ENCODE measurements at places on chromosomes 4 and X.

GRCh38 chrX:14616301-14616700, 87.0 kb downstream of the GLRA2 start:
- DNase-seq, result no peak

- DNase-seq, result no peak
Observed at GRCh38 chr4:161186750-161187149, 977.0 kb downstream of the FSTL5 start.

- peak; percentile 30 for DNase-seq
Observed at GRCh38 chrX:102651242-102652011, at the start of gene GPRASP1. TSS of gene GPRASP1 (plus strand) at chrX:102651483. CDS start at chrX:102653914, 2,431 bp downstream.

GRCh38 chr4:80340036-80340435, 4.5 kb downstream of the CFAP299 start:
- DNase-seq, result no peak

GRCh38 chr4:129140521-129140920, 44.6 kb downstream of the C4orf33 start:
- DNase-seq, result peak; percentile 21

- DNase-seq, result no peak
Observed at GRCh38 chr4:20623939-20624338, 76.3 kb upstream of the PACRGL start.

DNA sequence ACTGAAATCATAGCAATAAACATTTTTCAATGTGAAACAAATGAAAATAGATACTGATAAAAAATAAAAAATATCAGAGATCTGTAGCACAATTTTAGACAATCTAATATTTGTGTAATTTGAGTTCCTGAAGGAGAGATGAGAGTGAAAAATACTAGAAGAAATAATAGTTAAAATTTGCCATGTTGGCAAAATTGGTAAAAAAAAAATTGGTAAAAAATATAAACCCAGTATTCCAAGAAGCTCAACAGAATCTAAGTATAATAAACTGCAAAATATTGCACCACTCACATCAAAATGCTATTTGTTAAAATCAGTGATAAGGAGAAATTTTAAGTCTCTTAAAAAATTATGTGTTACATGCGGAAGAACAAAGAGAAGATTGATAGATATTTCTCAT, 1680.7 kb downstream of the PCDH7 start:
- DNase-seq, result no peak

DNA sequence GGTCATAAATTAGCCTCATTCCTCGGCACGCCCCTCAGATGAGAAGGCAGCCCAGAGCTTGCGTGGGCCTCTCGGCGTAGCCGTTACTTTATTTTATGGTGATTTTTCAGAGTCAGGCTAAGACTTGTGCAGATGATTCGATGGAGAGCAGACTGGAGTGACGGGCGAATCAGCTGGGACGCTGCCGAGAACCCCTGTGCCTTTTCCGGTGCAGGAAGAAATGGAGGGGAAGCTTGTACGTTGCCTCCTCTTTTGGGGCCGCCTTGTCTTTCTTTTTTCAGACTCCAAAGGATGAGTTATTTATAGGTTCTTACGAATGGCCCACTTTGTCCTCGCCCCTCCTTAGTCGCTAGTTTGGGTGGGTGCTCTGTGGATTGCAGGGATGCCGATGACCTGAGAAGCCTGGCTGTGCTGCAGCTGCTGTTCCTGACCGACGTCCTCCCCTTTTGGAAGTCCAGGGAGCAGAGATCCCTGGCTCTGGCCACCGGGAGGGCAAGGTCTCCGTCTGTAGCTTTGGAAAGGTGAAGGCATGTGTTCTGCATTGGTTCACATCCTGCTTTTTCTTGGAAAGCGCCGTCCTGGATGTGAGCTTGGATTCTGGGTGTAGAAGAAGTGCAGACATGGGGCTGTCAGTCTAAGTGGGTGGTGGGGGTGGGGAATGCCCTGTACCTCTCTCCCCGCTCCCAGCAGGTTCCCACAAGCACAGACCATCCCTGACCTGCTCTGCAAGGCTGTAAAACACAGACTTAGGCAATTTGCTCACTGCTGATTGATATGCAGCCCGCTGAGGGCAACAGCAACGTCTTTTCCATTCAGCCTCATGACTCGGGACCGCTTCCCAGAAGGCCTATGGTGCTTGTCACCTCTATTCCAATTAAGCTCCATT, 9.3 kb downstream of the SORCS2 start:
- no peak for DNase-seq

DNA sequence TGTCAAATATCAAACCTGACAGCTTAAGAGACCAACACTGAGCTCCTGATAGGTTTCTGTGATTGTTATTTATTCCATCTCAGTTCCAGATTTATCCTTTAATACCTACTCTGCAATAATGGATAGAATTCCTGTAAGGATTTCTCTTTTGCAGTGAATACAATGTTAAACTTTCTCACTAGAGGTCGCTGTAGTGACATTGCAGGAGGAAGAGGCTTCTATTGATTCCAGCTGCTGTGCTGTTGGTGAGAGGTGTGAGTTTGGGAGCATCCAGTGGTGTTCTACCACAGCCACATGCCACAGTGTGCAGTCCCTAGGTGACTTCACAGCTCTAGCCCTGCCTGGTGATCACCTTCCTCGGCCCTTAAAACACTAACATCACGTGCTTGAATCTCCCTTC, 34.6 kb upstream of the DCAF8L2 start:
- DNase-seq, result peak; percentile 35

GRCh38 chrX:39534949-39535348, 562.8 kb downstream of the BCOR start:
- no peak for DNase-seq

DNA sequence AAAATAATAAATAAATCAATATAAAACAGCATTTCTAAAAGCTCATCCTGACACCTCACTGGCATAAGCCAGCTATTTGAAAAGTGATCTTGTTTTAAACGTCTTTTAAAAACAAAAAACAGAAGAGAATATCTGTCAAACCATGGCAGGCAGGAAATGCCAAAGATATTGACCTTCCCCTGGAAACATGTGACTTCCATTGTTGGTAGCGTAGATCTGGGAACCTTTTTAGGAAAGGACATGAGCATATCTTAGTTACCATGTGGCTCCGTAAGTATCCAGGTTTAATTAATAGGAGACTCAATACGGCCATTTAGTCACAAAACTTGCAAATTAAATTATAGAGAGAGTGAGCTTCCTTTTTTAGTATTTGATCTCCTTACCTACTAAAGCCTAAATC, 83.0 kb upstream of the KLHL4 start:
- DNase-seq, result peak; percentile 74

- DNase-seq, result no peak
Observed at GRCh38 chrX:14026121-14026520, 3.6 kb downstream of the GEMIN8 start.

DNA sequence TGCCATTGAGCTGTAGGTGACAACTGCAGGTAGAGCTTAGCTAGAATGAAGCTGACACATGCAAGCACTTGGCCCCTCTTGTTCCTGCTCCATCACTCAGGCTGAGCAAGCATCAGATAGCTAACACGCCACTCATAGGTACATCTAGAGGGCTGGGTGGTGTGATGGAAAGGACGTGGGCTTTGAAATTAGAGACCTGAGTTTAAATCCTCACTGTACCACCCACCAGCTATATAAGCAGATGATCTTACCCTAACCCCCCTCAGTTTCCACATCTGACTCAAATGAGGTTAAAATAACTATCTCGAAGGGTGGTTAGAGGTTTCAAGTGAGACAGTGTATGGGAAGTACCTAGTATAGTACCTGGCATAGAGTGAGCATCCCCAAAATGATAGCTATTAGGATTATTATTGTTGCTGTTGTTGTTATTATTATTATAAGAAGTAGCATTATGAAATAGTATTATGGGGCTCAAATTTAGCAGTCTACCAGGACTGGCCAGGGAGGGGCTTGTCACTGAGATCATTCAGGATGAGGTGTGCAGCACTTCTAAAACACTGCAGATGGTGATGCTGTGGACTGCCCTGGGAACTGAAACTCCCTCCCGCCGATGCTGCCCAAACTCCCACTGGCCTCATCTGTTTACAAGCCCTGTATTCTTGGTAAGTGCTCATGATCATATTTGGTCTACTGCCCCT, 59.0 kb downstream of the REELD1 start:
- DNase-seq, result no peak

GRCh38 chr4:155433636-155434360, 57.0 kb upstream of the MAP9 start:
- no peak for DNase-seq

DNA sequence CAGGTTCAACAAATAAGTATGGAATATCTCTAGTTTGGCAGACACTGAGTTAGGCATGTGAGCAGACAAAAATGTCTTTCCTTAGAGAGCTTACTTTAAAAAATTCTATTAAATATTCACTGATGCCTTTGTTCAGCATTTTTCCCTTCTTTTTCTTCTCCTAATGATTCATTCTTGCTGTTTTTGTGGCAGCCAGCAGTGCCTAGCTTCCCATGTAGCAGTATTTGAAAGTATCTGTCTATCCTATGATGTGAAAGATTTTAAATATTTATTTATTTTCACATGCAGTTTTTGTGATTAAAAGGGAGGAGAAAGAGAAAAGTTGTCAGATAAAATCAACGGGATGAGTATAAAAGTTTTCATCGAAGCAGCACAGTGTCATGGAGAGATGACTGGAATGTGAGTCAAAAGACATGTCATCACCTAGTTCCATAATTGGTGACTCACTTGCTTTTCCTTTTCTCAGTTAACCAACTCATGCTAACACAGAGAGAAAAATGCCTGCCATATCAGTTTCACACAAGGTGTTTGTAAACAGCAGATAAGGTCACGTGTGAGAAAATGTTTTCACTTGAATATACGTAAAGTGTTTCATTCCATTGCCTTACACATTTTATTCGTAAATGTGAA, 69.8 kb downstream of the BMPR1B start:
- DNase-seq, result peak; percentile 83

DNA sequence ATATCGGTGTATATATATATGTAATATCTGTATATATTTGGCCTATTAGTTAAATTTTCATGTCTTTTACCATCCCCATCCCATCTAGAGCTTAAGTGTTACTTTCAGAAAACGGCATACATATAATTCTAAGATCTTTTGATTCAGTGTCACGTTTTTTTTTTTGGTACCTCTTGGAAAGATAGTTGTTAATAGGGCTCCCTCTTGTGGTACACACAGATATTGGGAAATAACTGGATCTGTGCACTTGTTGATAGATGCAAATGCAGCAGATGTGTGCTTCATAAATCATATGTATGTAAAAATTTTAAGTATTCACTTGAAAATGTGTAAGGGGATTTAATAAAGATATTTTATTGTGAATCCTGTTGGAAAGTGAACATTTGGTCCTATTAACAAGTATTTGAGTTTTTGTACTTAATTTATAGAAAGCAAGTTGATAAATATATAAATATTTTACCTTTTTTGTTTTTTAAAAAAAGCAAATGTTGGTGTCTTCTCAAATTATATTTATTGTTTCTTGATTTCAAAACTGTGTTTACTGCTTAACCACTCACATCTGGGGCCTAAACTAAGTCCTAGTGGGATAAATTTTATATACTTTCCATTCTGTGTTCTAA, 74.7 kb downstream of the PAQR3 start:
- peak; percentile 85 for DNase-seq

GRCh38 chr4:25722964-25723363, 67.3 kb downstream of the SLC34A2 start:
- DNase-seq, result no peak

DNA sequence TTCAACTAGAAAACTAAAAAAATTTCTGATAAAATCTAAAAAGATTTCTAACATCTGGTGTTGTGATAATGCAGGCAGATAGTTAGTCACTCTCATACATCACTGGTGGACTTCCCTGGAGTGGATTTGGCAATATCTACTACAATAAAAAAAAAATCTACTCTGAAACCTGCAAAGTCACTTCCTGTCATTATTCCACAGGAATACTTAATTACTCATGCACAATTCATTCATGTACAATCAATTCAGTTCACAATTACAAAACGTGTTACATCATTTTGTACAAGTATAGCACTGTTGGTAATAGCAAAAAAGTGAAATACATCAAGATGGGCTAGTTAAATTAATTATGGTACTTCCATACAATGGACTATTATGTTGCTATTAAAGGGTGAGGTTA, 16.5 kb upstream of the RHOH start:
- DNase-seq, result peak; percentile 85

GRCh38 chr4:155434366-155434765, 57.6 kb upstream of the MAP9 start:
- no peak for DNase-seq

DNA sequence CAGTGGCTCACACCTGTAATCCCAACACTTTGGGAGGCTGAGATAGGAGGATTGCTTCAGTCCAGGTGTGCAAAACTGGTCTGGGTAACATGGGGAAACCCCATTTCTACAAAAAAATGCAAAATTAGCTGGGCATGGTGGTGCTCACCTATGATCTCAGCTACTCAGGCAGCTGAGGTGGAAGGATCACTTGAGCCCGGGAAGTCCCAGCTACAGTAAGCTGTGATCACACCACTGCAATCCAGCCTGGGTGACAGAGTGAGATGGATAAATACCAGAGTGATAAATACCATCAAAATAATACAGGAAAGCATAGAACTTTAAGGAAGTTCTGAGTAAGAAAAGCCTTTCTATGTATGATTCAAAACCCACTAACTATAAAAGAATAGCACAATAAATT, 52.8 kb downstream of the LRBA start:
- no peak for DNase-seq

- DNase-seq, result no peak
Observed at GRCh38 chr4:16133406-16133805, 49.6 kb upstream of the PROM1 start.

- DNase-seq, result peak; percentile 82
Observed at GRCh38 chr4:38290366-38290765, 330.2 kb downstream of the PTTG2 start.

DNA sequence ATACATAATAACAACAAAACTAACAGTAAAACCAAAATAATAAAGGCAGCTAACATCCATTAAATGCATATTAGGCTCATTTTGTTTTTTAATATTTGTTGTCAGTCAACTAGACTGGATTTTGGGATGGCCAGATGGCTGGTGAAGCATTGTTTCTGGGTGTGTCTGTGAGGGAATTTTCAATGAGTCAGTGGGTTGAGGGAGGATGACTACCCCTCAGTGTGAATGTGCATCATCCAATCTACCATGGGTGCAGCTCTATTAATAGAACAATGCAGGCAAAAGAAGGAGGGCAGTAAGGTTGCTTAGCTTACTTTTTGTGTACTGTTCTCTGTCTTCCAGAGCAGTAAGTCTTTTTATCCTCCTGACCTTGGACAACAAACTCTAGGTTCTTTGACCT, 484.2 kb upstream of the HS3ST1 start:
- peak; percentile 45 for DNase-seq

DNA sequence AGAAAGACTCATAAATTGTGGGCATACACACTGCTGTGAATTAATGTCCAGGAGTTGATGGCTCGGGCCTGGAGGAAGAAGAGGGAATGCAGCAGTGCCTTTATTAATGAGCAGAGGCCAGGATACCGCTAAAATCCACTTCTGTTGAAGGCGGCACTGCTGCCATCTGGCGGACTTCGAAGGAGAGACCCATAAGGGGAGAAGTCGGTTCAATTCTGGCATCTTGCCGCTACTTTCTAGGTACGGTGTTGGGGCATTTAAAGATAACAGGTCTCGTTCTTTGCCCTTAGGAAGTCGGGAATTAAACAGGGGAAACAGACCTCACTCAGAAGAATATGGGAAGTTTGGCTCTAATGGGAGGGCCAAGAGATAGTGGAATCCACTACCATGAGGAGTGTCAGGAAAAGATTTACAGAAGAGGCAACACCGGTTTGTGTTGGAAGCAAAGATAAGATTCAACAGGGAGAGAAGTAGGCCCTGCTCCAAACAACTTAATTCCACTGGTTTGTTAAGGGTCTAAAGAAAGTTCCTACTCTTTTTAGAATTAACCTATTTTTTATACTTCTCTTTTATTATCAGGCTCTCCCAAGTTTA, 133.6 kb upstream of the GIMD1 start:
- peak; percentile 67 for DNase-seq

All from dermis microvascular lymphatic vessel endothelial cell (primary cell).